ENCODE measurements at places on chromosomes 7 and 10.

DNA sequence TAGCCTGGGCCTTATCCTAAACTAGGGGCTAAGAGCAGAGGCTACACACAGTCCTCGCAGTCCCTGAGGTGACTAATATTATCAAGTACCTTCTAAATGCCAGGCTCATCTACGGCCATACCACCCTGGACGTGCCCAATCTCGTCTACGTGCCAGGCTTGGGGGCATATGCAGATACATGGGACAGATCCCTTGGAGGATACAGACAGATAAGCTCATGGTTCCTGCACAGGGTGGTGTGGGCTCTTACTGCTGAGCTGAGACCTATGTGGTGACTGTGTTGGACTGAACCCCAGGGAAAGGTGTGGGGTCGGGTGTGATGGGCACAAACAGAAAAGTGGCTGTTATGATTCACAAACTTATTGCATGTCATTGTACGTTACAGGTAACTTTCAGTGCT lies 268.4 kb upstream of the NEBL start:
- no peak for DNase-seq

DNA sequence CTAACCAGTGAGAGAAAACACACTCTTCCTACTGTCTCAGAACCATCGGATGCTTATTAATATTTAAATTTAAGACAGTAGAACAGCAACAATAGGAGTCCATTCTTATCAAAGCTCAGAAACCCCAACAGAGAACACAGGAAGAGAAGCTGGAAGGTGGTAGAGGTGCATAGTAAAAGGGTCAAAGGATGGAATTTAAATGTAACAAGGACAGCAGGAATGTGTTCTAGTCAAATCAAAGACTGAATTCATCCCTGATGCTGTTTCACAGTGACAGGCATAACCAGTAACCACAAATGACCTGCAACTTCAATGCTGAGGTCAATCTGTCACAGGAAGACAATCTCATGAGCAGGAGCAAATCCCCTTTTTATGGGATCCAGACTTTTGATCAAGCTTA lies 1259.7 kb downstream of the XPNPEP1 start:
- no peak for DNase-seq

GRCh38 chr10:104563548-104563947 lies 77.5 kb upstream of the SORCS3 start:
- DNase-seq, result no peak

DNA sequence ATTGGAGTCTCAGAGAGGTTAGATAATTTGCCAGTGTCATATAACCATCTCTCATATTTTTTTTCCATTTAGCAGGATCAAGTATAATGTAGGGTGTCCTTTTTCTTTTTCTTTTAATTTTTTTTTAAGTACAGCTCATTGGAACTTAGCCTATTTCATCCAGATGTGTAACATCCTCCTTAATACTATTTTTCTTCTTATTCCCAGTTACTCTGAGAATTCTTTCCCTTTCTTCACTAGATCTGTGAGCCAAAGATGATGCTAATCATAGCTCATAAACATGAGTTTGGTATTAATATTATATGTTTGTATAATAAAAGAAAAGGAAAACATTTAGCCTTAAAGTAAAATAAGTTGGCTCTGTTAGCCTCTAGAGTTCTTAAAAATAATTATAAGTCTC lies 32.8 kb downstream of the PPP1R9A start:
- no peak for DNase-seq

DNA sequence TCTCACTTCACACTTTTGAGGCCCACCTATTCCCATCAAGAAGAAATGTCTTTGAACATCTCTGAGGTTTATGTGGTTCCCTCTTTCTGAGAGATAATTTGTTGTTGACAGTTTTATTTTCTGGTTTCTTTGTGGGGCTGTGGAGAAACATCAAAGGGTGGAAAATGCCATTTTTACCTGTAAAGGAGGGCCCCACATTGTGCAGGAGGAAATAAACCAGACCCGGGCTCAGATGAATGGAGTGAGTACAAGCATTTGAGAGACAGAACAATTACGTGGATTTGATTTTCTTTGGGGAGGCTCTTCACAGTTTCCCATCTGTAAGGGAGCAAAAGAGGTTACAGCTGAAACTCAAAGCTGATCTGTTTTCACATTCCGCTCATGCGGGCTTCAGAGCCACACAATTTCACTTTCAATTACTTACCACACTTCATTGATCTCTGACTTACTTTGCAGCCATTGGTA lies 29.8 kb downstream of the ITPRIP start:
- DNase-seq, result no peak

DNA sequence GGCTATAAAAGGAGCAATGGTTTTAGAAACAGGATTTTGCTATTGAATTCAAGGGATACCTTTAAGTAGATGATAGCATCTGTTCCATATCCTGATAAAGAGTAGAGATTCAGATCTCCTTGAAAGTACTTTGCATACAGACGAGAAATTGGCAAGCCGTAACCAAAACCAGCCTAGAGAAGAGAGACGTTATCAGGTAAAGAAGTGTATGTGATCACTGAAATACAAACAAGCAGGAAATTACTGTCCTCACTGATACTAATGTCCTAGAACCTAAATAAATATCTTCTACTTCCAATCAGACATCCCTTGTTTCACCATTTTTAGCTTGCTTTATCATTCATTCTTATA lies 9.4 kb downstream of the PDK4 start:
- DNase-seq, result no peak

DNA sequence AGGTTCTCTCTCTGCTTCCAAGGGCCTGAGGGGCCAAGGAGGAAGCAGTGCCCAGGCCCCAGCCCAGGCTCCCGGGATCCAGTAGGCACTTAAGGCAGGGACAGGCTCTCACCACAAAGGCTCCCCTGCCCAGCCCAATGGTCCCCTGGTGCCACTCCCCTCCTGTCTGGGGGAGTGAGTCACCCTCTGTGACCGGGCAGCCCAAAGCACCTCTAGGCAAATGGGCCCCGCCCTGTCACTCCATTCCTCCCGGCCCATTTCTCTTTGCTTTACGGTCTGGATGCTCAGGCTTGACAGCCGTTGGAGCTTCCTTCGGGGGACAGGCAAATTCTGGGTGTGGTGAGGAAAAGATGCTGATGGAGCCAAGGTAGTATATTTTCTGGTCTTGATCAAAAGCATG lies at the start of gene CALHM3:
TSS of gene CALHM3 (minus strand) at position 106 of the 400 bp plus-strand sequence. CDS start 208 bp downstream, outside the sequence.
- no peak for DNase-seq

DNA sequence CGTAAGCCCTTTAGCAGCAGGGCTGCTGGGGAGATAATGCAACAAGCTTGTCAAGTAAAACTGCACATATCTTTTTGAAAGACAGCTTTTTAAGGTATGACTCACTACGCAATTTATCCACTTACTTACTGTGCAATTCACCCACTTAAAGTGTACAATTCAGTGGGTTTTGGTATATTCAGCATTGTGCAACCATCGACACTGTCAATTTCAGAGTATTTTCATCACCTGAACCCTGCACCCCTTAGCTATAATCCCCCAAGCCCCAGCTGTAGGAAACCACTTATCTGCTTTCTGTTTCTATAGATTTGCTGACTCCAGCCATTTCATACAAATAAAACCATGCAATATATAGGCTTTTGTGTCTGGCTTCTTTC lies 168.0 kb downstream of the PTPN20 start:
- DNase-seq, result no peak

- no peak for DNase-seq
These were observed 30.2 kb downstream of the NPTX2 start for GRCh38 chr7:98647326-98647725.

GRCh38 chr10:73537288-73537687 lies 41.5 kb upstream of the PPP3CB start:
- no peak for DNase-seq

GRCh38 chr10:75295868-75296441 lies 60.2 kb upstream of the COMTD1 start:
- DNase-seq, result no peak

GRCh38 chr7:100886936-100887515 lies 2.5 kb downstream of the UFSP1 start:
- no peak for DNase-seq

GRCh38 chr7:70726294-70726693 lies 405.6 kb upstream of the GALNT17 start:
- no peak for DNase-seq

All from keratinocyte (primary cell).